ENCODE measurements at places on chromosomes 13 and 19. TPM values are rescaled to one million over a fixed set of nuclear protein-coding genes. Genes with fewer than 3 reads are reported as not detected.
A peak's percentile ranks its signal among the peaks of the same experiment; 100 is the strongest.

GRCh38 chr13:26255691-26256277 lies 1.9 kb downstream of the CDK8 start:
- DNase-seq, result no peak
- no peak overlapping the region for H3K27ac ChIP-seq

GRCh38 chr13:73742982-73743381 lies 391.2 kb downstream of the KLF12 start:
- peaks cover 8% of the 10 kb centered on the region for H3K4me1 ChIP-seq
- H3K36me3 ChIP-seq, result peaks cover 8% of the 10 kb centered on the region
- no peak overlapping the region for H3K27ac ChIP-seq
- H3K27me3 ChIP-seq, result no peaks in the 10 kb centered on the region

- H3K27me3 ChIP-seq, result no peaks in the 10 kb centered on the region
- no peaks in the 10 kb centered on the region for H3K36me3 ChIP-seq
- H3K27ac ChIP-seq, result no peak overlapping the region
These were observed 938.3 kb upstream of the PCDH9 start for GRCh38 chr13:68168448-68168847.

DNA sequence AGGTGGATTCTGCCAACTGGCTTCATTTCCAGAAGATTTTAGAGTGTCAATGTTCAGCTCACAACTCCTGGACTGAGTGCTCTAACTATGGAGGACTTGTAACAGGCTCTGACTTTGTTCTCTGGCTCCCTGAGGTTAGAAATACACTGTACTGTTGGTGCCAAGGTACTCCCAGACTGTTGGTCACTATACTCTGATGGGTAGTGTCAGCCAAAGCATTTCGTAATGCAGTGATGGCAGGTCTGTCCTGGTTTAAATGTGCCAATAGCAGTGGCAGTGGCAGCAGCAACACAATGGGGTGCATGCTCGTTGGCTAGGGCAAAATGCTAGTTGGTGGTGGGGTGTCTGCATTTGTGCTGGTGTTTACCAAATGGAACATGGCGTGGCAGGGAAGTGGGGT lies 472.2 kb downstream of the TDRD3 start:
- no peaks in the 10 kb centered on the region for H3K27me3 ChIP-seq
- H3K4me3 ChIP-seq, result no peak overlapping the region
- H3K36me3 ChIP-seq, result no peaks in the 10 kb centered on the region
- H3K4me1 ChIP-seq, result no peaks in the 10 kb centered on the region
- H3K27ac ChIP-seq, result no peak overlapping the region

DNA sequence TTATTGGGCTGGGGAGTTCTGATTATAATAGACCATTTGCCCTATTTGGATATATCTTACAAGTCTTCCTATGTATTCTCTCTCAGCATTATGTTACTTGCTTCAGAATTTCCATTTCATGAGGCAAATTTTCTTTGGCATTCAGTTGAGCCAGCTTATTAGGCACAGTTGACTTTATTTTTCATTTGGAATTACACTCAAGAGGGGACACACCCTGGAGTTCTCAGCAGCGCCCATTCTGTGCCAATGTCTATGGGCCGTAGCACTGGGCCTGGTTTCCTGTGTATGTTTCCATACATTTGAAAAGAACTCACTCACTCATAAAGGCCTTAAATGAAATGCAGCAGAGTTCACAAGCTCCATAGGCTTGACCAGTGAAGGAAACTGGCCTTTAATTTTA lies 138.5 kb downstream of the KLF12 start:
- no peak overlapping the region for H3K4me3 ChIP-seq

- H3K27ac ChIP-seq, result no peak overlapping the region
- H3K4me1 ChIP-seq, result peaks cover 25% of the 10 kb centered on the region
- H3K4me3 ChIP-seq, result no peak overlapping the region
- H3K27me3 ChIP-seq, result no peaks in the 10 kb centered on the region
- no peak for DNase-seq
These were observed 106.2 kb downstream of the DNAJC15 start for GRCh38 chr13:43129511-43130110.

DNA sequence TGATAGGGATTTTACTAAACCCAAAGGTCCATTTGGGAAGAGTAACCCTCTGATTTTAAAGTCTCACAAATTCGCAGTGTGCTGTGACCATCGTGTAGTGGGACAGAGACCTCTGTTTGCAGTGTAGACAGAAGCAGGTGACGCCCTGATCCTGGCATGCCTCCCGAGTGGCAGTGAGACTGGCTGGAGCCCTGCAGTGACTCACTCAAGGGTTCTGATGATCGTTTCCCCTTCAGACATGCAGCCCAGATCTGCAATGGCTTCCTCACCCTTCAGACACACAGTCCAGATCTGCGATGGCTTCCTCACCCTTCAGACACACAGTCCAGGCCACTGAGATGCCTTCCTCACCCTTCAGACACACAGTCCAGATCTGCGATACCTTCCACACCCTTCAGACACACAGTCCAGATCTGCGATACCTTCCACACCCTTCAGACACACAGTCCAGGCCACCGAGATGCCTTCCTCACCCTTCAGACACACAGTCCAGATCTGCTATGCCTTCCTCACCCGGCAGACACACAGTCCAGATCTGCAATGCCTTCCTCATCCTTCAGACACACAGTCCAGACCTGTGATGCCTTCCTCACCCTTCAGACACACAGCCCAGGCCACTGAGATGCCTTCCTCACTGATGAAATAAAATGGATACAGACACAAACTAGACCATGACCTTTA lies 125.2 kb downstream of the ATP11A start:
- H3K36me3 ChIP-seq, result peaks cover 64% of the 10 kb centered on the region
- peaks cover 2% of the 10 kb centered on the region for H3K4me1 ChIP-seq
- H3K4me3 ChIP-seq, result no peak overlapping the region
- no peaks in the 10 kb centered on the region for H3K27me3 ChIP-seq

GRCh38 chr13:73329355-73329754 lies 270.6 kb downstream of the KLF5 start:
- no peaks in the 10 kb centered on the region for H3K27me3 ChIP-seq
- H3K4me1 ChIP-seq, result no peaks in the 10 kb centered on the region
- DNase-seq, result no peak
- no peak overlapping the region for H3K4me3 ChIP-seq
- H3K36me3 ChIP-seq, result no peaks in the 10 kb centered on the region

GRCh38 chr19:10286803-10287737 lies at the start of gene ICAM4:
Gene ICAM4, plus strand, starts transcription at chr19:10286955. Its CDS starts 58 bp downstream, at chr19:10287013.
- H3K27ac ChIP-seq, result no peak within 1 kb of the TSS
- DNase-seq, result no peak
- H3K4me3 ChIP-seq, result peak within 1 kb of the TSS; percentile 18
- peaks cover 88% of the 10 kb centered on the region for H3K27me3 ChIP-seq
- H3K36me3 ChIP-seq, result no peaks in the 10 kb centered on the region

- H3K27ac ChIP-seq, result no peak overlapping the region
- no peaks in the 10 kb centered on the region for H3K4me1 ChIP-seq
- H3K27me3 ChIP-seq, result no peaks in the 10 kb centered on the region
- H3K36me3 ChIP-seq, result no peaks in the 10 kb centered on the region
- no peak for DNase-seq
These were observed 1175.8 kb upstream of the MIR17HG start for GRCh38 chr13:90171649-90172048.

GRCh38 chr13:113231306-113232207 lies 22.1 kb downstream of the CUL4A start:
- no peak overlapping the region for H3K4me3 ChIP-seq
- no peak overlapping the region for H3K27ac ChIP-seq
- no peaks in the 10 kb centered on the region for H3K4me1 ChIP-seq
- no peak for DNase-seq
- peaks cover 8% of the 10 kb centered on the region for H3K36me3 ChIP-seq

- H3K4me1 ChIP-seq, result no peaks in the 10 kb centered on the region
- DNase-seq, result no peak
- no peaks in the 10 kb centered on the region for H3K27me3 ChIP-seq
- peaks cover 18% of the 10 kb centered on the region for H3K36me3 ChIP-seq
These were observed 36.2 kb upstream of the GARRE1 start for GRCh38 chr19:34217952-34218817.

GRCh38 chr19:6963244-6963852 lies 57.9 kb downstream of the MBD3L2B start:
- H3K27me3 ChIP-seq, result peaks cover 44% of the 10 kb centered on the region
- DNase-seq, result no peak
- H3K4me3 ChIP-seq, result no peak overlapping the region
- H3K27ac ChIP-seq, result no peak overlapping the region
- H3K4me1 ChIP-seq, result no peaks in the 10 kb centered on the region
- H3K36me3 ChIP-seq, result no peaks in the 10 kb centered on the region

The ZNF558 gene
- total RNA-seq, result 40.6 TPM

The THSD1 gene
- 0.75 TPM for total RNA-seq

The KIR3DL1 gene
- total RNA-seq, result not detected

The ZNF66 gene
- 16.4 TPM for total RNA-seq

The EGLN2 gene
- total RNA-seq, result 113 TPM

The ZNF430 gene
- total RNA-seq, result 19.7 TPM

The THSD8 gene
- 34.7 TPM for total RNA-seq

The FFAR2 gene
- total RNA-seq, result not detected
